Glomerular endothelial cell (primary cell): ENCODE measurements at places on chromosomes 1 and 21. TPM values are rescaled to one million over a fixed set of nuclear protein-coding genes. Genes with fewer than 3 reads are reported as not detected.

- no peak for DNase-seq
Measured at GRCh38 chr1:99455760-99456159, 190.2 kb upstream of the PALMD start.

DNA sequence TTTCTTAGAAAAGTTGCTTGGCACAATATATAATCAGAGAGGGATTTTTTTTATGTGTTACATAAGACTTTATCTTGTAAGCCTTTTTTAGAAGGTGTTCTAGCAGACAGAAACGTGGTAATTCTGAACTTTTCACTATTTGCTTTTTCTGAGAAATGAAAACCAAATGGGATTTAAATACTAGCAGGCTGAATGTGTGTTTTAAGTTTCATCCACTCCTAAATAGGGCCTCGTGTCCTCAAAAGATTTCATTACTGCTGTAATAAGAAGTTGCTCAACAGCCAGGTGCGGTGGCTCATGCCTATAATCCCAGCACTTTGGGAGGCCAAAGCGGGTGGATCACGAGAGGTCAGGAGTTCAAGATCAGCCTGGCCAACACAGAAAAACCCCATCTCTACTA lies 44.7 kb upstream of the FMO2 start:
- DNase-seq = no peak

DNA sequence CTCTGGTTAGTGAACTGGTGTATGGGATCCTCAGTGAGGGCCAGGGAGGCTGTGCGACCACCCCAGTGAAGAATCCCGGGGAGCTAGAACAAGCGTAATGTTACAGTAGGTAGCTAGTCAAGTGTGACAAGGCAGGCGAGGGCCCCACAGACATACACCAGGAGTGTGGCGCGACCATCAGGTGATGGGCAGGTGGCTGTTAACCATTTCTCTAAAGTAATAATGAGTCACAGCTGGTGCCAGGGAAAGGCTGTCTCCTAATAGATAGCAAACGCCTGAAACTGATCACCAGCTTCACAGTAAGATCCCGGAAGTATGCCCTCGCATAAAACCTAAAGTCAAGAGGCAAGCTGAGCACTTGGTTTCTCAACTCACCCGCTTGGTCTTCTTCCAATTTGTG lies 40.5 kb upstream of the TARBP1 start:
- no peak for DNase-seq

DNA sequence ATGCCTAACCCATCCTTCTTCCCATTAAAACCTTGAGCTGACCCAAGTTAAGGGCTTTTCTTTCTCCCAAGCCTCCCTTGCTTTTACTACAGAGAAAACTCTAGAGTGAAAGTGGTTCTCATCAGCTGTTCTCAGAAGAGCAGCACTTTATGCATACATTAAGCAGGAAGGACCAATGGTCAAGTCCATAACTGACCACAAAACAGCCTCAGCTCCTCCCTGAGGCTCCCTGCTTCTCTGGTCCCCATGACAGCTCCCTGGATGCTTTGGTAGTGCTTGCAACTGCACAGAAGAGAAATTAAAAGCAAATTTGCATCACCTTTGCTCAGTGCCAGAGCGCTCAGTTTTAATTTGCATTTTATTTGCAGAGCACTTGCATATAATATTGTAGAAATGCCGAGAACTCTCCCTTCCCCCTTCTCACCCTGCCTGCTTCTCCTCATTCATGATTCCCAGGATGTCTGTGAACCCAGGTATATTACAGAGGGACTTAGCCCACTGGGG lies 56.1 kb downstream of the LMX1A start:
- no peak for DNase-seq

- DNase-seq = no peak
Measured at GRCh38 chr1:54813485-54814125, 12.5 kb upstream of the TTC22 start.

DNA sequence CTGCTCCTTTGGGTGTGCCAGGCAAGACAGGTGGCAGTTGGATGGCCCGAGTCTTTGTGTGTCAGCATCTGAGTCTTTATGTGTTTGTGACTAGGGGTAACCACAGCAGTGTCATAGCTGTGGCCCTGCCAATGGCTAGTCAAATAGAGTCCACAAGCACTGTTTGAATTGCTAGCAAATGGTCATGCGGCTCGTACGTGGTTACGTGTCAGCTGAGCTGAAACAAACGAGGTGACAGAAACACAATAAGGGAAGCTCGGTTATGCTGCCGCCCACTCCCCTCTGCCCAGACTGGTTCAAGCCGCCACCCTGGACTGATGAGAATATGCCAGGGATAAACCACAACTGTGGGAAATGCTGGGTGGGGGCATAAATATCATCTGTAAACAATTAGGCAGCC lies 174.3 kb upstream of the LMO4 start:
- no peak for DNase-seq

The OR2T11 gene
- total RNA-seq = not detected in 2 replicates

The HES2 gene
- total RNA-seq = 16.1 and 41.8 TPM in 2 replicates

The RGS7 gene
- total RNA-seq = 0.58 and 1.6 TPM in 2 replicates

The LRRC53 gene
- total RNA-seq = not detected in 2 replicates

GRCh38 chr1:232868793-232869491 lies 63.7 kb downstream of the MAP10 start:
- no peak for DNase-seq
